ENCODE measurements at places on chromosomes 16 and 17. TPM values are rescaled to one million over a fixed set of nuclear protein-coding genes. Genes with fewer than 3 reads are reported as not detected.

The UMOD gene
- not detected for total RNA-seq

- DNase-seq: peak; percentile 98
Observed at GRCh38 chr17:59513934-59514841, 51.2 kb upstream of the DHX40 start.

The SLC22A31 gene
- total RNA-seq: 83.3 TPM

DNA sequence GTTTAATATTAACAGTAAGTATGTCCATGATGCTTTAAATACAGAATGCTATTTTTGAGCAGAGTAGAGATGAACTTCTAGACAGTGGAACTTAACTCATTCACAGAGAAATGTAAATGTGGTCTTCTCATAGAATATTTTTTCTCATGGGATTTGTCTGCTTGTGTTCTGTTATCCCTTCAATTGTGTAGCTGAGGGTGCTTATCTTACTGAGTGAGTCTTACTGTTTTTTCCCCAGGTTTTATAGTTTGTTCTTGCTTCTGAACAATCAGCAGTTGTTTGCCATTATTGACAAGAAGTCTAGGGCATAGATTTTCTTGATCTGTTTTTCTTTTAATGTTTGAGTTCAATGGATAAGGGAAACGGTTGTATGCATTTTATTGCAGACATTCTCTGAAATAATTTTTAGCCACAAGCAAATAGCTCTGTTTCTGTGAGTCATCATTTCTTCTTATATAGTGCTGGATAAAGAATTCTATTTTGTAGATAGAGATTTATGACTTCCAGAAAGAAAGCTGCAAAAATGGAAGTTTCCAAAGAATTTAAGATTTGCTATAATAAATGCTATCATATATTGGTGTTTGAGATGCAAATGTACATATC is 60.5 kb downstream of the NF1 start:
- DNase-seq: no peak

DNA sequence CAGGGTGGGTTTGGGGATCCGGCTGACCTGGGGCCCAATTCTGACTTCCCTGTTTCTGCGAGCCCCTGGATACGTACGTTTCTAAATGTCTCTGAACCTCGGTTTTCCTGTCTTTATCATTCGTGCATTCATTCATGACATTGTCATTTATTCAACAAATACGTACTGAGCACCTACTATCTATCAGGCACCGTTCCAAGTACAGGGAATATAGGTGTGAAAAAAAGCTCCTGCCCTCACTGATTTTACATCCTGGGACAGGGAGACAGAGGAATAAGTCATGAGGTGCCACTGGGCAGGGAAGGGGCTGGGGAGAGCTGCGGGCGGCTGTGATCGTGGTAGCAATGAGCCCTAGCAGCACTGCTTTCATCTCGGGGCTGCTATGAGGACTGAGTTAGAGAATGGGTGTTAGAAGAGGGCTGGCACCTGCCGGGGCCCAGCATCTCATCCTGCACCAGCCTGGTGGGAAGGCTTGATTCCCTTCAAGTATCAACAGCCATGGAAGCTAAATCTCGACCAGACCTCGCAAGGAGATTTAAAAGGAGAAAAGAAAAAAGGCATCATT is 88.3 kb upstream of the DNAH17 start:
- no peak for DNase-seq

DNA sequence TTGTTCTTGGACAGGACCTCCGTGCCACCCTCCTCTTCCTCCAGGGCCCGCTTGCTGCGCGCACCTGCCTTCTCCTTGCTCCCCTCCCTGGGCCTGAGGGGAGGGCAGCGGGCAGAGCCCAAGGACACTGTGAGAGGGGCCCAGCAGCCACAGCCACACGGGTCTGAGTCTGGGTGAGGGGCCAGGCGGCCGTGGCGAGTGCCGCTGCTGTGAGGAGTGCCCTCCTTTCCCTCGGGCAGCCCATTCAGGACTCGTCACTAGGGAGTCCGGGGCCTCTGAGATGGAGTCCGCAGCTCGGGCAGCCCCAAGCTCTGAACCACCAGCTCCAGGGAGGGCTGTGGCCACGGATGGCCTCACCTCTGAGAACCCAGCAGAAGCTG is 5.6 kb downstream of the DUS1L start:
- DNase-seq: no peak

DNA sequence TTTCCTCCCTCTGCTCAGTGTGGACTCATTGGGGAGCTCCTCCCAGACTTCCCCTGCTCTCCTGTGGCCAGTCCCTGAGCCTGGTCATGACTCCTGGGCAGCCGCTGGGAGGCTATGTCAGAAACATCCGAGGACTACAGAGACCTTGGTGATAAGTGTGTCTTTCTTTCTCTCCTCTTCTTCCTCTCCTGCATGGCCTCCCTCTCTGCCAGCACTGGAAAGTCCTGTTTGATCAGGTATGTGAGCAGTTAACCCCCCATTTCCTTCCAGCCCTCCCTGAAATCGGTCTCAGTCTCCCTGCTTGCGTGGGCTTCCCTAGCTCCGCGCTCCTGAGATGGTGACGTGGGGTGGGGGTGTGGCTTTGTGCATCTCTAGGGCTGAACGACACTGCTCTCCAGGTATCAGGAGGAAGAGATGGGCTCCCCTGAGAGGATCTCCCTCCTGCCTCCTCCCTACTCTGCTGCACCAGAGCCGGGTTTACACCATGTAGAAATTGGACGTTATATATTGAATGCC is 2.1 kb downstream of the RHBDL3 start:
- no peak for DNase-seq

- peak; percentile 64 for DNase-seq
Observed at GRCh38 chr17:41777157-41777573, 9.3 kb downstream of the JUP start.

The FA2H gene
- not detected for total RNA-seq

Measured in HepG2 (cell line).